Activated naive CD4-positive, alpha-beta T cell treated with Interleukin-2 at 50 U/mL for 16 hours (primary cell): ENCODE measurements at places on chromosomes 2 and 18.

GRCh38 chr2:11537951-11538350 is 4.1 kb downstream of the GREB1 start:
- DNase-seq = no peak

DNA sequence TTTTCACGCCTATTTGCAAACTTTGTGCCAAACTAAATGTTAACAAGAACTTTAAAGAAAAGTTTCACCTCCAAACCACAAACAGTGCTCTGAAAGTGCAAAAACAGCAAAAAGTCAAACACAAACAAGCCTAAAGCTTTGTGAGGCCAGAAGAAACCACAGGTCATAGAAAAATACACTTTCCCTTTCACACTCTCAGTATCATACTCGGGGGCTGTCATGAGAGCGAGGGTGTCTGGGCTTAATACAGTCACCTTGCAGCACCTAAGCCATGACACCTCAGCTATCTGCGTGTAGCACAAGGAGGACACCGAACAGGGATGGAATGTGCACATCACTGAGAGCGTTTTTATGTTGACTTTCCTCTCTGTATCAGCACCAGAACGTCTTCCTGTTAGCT is 26.6 kb upstream of the SEH1L start:
- peak; percentile 31 for DNase-seq

DNA sequence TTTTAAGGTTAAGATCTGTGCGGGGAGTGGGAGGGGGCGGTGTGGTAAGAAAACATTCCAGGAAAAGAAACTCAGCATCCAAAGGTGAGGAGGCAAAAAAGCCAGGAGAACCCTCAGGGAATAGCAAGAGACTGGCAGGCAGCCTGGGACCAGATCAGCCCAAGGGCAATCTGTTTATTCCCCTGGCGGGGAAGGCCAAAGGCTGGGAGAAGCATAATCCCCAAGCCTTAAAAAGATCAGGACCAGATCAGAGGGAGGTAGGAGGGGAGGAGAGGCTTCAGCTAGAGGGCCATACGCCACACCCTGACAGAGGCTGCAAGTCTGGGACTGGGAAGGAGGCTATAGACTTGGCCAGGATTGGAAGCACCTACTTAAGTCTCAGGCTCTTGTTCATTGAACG is 163.0 kb upstream of the PXDN start:
- no peak for DNase-seq

GRCh38 chr2:10192392-10193015 is 70.0 kb downstream of the RRM2 start:
- no peak for DNase-seq

DNA sequence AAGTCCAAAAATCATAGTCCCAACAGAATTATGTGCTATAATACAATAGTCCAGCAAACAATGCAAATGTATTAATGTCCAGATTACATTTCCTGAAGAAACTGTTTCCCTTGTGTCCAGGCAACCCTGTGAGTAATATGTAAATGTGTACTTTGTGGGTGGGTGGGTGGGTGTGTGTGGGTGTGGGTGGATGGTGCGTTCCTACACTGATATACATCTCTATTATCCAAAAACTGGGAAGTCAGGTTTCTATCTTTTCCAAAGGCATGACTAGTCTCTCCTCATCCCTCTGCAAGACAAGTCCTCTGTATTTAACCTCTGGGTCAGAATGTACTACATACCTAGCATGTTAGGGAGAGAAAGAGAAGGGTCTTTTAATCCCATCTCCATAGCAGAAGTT is 71.6 kb downstream of the LNPK start:
- DNase-seq = no peak

GRCh38 chr18:813172-814071 is 1.4 kb upstream of the YES1 start:
- peak; percentile 61 for DNase-seq
